ENCODE measurements at places on chromosomes 4 and X.
A peak's percentile ranks its signal among the peaks of the same experiment; 100 is the strongest.

DNA sequence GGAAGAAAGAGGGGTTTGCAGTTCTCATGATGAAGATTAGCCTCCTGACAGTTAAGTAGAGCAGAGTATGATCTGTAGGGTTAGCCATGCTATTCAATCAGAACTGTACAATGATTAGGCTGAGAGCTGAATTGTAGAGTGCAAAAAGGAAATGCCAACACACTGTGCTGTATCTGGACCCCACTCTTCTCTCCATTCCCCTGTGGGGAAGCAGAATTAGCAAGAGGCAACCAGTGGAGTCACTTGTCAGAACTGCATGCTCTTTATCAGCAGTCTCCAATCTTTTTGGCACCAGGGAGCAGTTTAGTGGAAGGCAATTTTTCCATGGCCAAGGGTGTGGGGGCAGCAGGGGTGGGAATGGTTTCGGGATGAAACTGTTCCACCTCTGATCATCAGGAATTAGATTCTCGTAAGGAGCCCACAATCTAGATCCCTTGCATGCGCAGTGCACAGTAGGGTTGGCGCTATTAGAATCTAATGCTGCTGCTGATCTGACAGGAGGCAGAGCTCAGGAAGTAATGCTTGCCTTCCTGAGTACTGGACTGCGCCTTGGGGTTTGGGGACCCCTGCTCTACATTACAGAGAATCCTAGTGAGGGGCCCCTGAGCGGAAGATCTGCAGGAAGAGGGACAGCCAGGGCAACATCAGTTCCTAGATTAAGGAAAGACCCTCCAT, 19.4 kb downstream of the TBC1D9 start:
- no peak for DNase-seq

- no peak for DNase-seq
Measured at GRCh38 chr4:112818594-112818965, 181.6 kb downstream of the LARP7 start.

DNA sequence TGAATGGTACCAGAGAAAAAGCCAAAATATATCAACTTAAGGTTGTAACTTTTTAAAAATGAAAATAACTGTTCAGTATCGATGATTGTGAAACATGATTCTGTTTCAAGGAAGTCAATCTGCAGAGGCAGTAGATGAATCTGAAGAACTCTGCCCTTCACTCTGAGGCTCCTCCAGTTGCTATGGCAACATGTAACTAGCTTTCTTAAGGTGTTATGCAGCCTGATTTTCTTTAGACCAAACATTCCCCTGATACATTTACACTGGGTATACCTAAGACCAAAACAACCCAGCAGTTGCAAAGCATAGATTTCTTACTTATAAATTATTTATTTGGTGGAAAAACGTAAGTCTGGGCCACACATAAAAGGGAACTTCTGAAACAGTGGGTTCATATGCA, 133.6 kb upstream of the RASGEF1B start:
- no peak for DNase-seq

DNA sequence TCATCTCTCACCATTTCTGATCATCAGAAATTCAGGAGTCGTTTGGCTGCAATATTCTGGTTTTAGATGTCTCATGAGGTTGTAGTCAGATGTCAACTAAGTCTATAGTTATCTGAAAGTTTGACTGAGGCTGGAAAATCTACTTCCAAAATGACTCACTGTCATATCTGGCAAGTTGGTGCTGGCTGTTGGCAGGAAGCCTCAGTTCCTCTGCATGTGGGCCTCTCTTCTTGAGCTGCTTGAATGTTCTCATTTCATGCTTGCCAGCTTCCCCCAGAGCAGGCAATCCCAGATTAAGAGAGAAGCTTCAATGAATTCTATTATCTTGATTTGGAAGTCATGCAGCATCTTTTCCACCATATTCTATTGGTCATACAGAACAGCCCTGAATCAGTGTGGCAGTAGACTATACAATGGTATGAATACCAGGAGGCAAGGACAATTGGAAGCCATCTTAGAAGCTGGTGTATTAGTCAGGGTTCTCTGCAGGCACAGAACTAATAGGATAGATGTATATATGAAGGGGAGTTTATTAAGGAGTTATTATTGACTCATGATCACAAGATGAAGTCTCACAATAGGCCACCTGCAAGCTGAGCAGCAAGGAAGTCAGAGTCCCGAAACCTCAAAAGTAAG, 46.8 kb upstream of the ELF2 start:
- DNase-seq, result no peak

DNA sequence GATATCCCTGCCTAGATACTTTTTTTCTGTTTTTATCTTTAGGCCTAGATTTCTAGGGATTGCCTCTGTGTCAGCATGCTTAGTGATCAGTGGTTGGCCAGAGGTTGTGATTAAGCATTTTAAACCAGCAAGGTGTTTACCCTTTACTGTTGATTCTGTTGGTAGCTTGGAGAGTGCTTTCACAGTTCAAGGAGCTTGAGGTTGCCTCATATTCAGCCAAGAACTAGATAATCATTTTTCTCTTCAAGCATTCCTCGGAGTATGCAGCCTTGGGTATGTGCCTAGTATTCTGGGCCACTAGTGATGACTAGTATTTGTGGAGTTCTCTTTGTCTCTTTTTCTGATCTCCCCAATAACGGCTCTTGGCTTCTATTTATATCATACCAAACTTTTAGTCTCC, 20.4 kb downstream of the APOOL start:
- no peak for DNase-seq

DNA sequence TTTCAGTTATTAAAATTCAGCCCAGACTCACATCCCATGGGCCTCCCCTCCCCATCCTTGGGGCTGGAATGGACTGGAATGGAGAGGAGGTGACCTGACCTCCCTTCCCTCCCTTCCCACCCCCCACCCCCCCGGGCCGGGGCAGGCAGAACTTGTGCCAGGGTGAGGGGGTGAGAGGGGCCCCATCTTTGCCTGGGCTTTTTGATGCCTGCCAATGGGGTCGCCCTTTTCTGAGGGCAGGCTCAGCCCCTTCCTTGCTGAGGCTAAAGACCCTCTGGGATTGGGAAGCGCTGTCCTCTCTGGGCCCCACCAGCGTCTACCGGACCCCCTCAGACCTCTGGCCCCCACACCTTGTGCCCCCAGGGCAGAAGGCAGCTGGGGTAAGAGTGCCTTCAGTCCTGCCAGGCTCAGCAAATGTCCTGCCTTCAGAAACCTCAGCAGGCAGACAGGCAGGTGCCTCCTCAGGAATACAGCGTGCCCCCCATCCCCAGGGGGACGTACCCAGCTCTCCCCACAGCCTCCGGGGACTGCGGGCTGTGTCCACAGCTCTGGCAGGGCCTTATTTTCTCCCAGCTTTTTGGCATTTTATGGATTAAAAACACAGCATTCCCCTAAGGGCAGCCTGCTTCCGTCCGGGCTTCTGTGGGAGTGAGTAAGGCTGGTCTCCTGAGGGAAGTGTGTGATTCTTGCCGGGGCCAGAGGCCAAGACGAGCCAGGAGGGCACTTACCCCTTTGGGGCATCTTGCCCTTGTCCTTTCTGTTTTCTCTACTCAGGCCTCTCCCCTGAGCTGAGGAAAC, 12.6 kb upstream of the CCNQ start:
- DNase-seq, result no peak

- no peak for DNase-seq
Measured at GRCh38 chr4:53009824-53010223, 147.7 kb downstream of the RASL11B start.

- no peak for DNase-seq
Measured at GRCh38 chrX:148874636-148875246, 374.3 kb downstream of the AFF2 start.

GRCh38 chrX:9312922-9313867, 151.7 kb upstream of the TBL1X start:
- DNase-seq, result peak; percentile 84

GRCh38 chrX:127207326-127207725, 387.8 kb downstream of the PRR32 start:
- DNase-seq, result no peak

DNA sequence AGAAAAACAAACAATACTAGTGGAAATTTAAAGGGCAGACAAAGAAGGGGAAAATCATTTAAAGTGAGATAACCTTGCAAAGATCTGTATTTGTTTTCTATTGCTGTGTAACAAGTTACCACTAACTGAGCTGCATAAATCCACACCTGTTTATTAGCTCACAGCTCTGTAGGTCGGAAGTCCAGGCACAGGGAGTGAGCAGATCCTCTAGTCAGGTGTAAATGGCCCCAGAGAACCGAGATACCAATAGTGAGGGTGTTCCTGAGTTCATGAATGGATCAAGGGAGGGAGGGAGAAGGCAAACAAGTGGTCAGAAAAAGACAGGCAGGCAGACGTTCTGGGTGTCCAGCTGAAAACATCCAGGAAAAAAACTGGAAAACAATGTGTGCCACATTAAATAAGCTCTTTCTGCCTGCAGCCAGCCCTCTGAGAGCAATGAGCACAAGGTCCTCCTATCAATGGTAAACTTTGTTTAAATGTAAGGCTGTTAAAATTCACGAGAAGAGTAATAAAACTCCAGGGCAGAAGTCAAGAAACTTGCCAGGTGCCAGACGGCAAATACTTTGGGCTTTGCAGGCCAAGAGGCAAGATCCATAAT, 25.0 kb downstream of the ADGRA3 start:
- DNase-seq, result no peak

DNA sequence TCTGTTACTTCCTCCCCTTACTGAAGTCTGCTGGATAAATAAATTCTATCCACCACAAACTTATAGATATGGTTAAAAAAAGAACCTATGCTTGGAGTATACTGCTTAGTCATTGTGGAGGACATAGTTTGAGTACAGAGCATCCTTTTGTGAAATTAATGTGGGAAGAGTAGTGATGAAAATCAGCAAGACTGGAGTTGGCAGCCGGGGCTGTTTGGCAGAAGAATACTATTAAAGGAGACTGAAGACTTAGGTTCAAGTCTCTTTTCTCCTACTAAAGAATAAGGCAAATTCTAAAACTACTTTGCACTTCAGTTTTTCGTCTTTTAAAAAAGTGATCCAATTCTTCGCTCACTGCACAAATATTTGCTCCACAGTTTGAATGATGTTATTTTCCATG, 326.6 kb upstream of the ATOH1 start:
- no peak for DNase-seq

DNA sequence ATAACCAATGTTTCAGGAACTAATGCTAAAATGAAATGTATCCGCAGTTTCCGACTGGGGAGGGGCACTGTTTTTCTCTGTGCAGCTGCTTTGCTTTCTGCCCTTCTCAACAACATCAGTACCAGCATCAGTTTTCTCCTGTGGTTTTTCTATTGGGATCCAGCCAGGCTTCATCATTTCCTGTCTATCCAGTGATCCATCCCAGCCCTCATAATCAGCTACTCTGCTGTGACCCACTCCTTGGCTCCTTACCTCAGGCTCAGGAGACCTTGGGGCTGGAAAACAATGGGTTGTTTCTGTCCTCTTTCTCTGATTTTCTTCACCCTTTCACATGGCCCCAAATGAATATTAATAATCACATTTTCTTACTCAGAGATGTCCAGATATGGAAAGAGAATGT, 222.2 kb upstream of the DKK2 start:
- DNase-seq, result no peak

GRCh38 chrX:131588995-131589394, 45.1 kb downstream of the OR13H1 start:
- no peak for DNase-seq

DNA sequence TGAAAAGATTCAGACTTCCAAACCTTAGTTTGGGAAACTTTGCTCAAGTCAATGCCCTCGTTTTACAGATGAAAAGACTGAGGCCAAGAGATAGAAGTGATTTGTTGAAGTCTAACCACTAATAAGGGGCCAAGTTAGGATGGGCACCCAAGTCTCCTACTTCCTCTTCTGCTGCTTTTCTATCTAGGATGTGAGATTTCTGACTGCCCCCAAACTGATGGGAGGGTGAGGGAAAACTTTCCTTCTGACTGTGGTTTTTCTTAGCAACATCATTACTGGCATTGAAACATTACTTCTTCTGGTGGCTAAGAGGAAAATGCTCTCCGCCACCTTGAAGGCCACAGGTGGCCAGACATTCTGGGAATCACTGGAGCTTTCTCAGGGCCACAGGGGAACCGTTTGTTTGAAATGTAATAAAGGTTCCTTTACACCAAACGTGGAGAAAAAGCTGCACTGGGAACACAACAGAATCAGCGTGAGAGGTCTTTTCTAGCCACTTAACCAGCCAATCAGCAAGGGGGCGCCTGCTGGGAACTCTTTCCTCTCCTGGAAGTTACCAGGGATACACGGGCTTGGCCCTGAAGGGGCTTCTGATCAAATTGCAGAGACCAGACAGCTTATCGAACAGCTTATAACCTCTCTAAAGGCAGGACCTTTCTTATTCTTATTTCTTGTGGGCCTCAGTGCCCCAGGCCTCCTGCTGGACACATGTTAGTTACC, 115.9 kb upstream of the TEX13D start:
- no peak for DNase-seq

DNA sequence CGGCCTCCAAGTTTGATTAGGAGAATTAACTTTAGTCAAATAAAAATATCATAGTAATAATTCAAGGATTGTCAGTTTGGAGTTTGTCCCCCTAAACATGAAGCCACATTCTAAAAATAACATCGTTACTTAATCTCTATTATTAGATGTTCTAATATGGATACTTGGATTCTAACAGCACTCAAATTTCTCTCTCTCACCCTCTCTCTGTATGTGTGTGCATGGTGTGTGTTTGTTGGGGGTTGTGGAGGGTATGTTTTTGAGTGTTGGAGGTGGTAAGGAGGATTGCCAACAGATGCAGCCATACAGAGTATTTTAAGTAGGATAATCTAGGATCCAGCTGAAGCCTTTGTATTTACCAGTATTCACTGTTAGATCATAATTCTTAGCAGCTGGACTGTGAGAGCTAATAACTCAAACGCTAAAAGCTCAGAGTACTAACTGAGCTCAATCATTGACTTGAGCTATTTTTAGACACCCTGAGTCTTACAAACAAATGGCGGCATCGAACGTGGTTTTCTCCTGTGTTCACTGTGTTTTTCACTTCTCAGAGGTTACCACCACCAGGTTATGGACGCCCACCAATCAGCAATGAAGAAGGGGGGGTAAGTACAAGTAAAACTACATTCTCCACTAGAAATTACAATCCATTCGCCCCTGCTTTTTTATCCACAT, 8.8 kb downstream of the ENAM start:
- DNase-seq, result no peak

GRCh38 chr4:116862592-116862991, 222.8 kb downstream of the TRAM1L1 start:
- no peak for DNase-seq

- DNase-seq, result no peak
Measured at GRCh38 chr4:23060776-23061175, 368.0 kb downstream of the GBA3 start.
